NCI-H2171 treated with DMSO at 0.1 percent for 48 hours (cell line): ENCODE measurements at places on chromosomes 5 and 9.

DNA sequence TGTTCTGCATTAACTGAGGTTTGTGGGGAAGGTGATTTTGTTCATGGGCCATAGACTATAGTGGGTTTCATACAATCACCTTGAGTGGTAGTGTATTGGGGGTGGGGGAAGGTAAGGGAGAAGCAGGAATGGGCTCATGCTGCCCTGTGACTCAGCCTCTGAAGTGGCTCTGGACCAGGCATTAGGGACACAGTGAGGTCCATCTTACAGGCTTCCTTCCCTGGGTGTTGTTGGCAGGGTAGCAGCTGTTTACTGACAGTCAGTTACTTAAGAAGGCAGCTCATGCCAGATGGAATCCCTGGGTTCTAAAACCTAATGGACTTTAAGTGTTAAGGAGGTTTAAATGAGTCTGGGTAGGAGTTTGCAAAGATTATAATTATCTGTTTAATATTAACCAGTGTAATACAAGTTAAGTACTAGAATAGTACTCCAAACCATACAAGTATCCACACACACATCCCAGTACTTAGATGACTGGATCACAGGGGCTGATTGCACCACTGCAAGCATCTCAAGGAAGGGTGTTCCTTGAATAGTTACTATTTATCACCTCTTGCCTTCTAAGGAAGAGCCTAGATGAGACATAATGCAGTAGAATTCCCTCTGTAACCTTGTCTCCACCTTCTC lies 59.3 kb downstream of the CAST start:
- peak; percentile 13 for DNase-seq

DNA sequence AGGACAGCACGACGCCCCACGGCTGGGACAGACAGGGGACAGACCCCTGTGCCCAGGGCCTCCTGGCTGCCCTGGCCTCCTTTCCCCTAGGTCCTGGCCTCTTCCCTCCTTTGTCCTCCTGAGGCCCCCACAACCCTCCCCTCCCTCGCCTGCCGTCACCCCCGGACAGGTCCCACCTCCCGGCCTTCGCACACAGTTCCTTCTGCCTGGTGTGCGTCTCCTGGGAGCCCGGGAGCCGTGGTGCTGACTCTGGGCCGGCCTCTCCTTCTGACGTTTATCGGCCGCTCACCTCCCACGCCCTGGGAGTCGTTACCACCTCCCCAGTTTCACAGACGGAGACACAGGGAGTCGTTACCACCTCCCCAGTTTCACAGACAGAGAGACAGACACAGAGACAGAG lies 25.1 kb upstream of the NOTCH1 start:
- DNase-seq: no peak

DNA sequence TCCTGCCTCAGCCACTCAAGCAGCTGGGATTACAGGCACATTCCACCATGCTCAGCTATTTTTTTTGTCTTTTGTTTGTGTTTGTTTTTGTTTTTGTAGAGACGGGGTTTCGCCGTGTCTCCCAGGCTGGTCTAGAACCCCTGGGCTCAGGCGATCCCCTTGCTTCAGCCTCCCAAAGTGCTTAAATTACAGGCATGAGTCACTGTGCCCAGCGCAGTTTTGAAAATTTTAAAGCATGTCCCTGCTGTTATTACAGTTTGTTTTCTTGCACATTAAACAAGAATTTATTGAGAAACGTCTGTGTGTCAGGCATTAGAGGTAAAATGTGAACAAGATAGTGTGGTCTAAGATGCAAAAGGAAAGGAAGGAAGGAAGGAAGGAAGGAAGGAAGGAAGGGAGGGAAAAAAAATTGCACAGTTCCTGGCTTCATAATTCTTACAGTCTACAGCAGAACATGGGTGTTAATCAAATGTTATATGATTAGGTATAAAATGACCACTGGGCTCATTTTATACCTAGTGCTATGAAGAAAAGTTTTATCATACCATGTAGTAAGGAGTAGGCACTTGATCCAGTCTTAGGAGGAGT lies 205.4 kb downstream of the SNX18 start:
- no peak for DNase-seq

DNA sequence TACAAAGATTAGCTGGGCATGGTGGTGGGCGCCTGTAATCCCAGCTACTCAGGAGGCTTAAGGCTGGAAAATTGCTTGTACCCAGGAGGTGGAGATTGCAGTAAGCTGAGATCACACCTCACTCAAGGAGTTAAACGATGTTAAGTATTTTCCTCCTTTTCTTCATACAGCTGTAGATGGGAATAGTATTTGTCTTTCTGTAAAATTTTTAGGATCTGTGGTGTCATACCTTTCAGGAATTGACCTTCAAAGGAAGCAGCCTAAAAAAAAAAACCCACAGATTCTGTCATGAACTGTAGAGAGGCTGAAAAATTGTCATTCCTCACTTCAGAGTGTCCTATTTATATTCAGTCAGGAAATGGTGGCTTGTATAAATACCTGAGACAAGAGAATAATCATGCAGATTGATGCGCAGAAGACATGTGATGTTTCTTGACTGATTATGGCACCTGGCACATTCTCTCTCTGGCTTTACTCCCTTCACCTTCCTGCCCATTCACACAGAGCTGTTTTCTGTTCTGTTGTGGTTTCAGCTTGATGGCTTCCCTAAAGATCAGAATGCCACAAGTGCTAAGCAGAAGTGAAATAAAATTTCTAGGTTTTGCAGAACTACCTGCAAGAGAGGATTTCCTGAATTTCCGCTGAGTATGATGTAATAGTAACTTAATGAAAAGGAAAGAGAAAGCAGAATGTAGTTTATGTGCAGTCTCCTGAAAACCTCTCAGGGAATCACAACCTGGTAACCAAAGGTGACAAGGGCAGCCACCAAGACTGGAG lies 3.8 kb downstream of the IFNA1 start:
- no peak for DNase-seq

DNA sequence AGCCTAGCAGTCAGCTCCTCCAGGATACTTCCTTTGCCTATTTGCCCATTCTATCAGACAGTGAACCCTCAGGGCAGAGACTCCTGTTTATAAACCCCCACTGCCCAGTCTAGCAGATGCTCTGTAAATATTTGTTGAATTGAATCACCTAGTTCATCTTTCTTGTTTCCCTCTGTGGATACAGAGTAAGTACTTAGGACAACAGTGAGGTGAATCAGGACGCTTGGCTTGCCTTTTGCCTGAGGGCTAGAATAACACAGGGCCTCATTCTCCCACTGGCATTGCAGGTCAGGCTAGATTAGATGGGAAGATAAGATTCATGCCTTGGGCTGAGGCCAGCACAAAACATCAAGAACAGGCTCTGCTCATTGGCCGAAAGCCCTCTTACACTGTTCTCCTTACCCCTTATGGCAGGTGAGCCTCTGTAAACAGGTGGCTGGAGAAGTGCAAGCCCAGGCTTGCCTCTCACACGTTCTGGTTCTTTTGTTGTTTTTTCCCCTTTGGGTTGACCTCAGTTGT lies 22.2 kb downstream of the TNFSF8 start:
- DNase-seq: peak; percentile 92

- DNase-seq: no peak
Observed at GRCh38 chr9:78566521-78566920, 269.6 kb downstream of the PSAT1 start.

DNA sequence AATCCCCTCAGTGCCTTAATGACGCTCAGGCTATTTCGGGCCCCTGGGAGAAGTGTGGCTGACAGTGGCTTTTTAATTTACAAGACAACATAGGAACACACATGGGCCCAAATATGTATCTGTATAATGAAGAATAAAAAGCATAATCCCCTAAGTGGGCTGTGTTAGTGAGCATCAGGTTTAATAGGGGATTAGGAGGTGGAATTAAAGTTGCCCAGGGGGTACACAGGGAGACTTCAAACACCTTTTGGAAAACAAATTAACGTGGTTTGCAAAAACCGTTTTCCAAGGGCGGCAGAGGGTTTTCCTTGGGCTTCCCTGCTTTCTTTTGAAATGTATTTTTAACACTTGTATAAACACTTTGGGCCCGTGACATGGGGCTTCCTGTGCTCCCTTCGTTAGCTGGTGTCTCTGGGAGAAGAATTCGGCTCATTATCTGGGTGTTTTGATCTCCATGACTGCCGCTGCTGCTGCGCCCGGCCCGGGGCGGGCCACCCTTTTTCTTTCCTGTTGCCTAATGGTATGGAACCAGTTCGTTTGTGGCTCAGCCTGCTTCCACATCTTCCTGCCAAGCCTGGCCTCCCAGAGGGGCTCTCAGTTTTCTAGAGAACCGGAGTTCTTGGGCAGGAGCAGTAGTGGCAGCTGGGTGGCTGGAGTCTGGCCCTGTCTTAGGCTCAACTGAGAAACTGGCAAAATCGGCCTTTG lies 173.0 kb downstream of the MACROH2A1 start:
- DNase-seq: no peak

- no peak for DNase-seq
Observed at GRCh38 chr5:1099926-1100663, 11.8 kb downstream of the SLC12A7 start.

DNA sequence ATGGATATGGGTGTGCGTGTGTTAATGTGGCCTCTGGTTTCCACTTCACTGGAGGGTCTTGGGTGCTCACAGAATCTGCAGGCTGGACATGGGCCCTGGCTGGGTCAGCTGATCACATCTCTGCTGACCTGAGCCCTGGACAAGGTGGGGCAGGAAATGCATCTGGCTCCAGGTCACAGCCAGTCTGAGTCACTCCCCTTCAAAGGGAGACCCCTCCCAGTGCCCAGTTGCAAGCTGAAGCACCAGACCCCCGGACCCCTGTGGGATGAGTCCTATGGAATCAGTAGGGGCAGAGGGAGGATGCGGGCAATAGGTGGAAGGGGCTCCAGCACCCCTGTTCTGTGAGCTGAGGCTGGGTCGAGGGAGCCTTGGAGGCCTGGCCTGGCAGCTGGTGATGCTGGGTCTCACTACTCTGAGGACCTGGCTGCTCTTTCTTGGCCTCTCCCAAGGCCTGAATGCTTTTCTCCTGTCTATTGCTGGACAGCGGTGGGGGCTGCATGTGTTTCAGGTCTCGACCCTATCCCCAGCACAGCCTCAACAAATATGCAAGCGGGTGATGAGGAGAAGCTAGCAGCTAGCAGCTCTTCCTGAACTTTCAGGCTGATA lies 54.5 kb downstream of the PHF2 start:
- no peak for DNase-seq

- no peak for DNase-seq
Observed at GRCh38 chr5:96837303-96837702, 29.6 kb upstream of the ERAP1 start.

- DNase-seq: no peak
Observed at GRCh38 chr5:89769975-89770374, 639.6 kb downstream of the CETN3 start.

DNA sequence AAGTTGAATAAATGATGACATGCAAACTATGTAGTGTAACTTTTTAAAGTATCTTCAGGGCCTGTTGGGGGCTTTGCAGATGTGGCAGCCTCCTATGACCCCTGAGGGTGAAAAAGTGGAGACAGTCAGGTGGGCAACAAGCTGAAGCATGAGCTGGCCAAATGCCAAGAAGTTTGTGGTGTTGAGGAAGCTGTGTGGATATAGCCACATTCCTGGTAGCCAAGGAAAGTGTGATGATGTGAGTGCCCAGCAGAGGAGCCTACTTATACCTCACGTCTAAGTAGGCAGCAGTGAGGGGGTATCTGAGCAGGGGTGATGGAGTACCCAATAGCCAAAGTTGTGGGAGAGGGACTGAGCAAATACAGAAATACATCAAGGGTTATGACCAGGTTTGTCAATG lies 621.2 kb upstream of the CDH6 start:
- DNase-seq: no peak

- no peak for DNase-seq
Observed at GRCh38 chr9:127585161-127585819, 26.8 kb upstream of the STXBP1 start.

GRCh38 chr5:42689391-42689790 lies 67.2 kb upstream of the CCDC152 start:
- DNase-seq: no peak

DNA sequence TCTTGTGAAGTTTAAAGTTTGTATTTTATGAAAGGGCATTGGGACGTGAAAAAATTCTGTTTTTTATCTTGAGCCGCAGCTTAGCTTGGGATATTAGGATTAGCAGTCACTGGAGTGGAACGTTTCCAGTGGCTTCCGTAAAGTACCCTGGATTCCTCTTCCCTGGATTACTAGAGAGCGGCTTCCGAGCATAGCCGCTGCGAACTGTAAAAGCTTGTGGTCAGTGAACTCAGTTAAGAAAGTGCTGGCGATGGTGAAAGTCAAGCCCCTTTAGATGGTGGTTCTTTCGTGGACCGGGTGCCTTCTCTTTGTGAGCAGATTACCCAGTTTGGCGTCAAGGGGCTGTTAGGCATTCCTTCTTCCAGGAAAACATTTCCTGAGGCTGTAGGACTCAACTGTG lies 168.1 kb downstream of the KDM4C start:
- DNase-seq: no peak

DNA sequence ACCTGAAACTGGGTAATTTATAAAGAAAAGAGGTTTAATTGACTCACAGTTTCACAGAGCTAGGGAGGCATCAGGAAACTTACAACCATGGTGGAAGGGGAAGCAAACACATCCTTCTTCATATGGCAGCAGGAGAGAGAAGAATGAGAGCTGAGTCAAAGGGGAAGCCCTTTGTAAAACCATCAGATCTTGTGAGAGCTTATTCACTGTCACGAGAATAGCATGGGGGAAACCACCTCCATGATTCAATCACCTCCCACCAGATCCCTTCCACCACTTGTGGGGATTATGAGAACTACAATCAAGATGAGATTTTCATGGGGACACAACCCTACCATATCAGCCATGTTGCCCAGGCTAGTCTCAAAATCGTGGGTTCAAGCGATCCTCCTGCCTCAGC lies 143.4 kb downstream of the FGF18 start:
- no peak for DNase-seq

DNA sequence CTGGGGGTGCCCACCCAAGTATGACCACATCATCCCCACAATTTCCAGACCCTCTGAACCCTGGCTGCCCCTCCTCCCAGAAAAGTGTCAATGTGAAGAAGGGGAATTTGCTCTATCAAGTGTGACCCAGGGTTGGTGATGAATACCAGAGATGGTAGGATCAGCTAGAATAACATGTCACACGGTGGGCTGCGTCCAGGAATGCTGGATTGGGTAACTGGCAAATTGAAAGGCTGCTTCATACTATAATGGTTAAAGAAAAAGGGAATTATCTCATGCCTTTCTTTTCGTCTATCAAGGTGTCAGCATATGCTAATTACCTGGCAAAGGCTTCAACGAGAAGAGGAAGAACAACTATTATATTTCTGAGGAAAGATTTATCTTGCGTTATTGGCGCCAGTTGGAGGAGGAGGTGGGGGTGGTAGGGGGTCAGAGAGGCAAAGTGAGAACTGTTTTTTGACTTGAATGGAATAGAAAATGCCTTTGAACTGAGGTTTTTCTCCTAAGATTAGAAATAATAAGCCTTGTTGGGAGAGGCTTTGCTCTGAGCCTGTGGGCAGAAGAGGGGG lies 27.8 kb upstream of the ARAP3 start:
- no peak for DNase-seq

GRCh38 chr9:9557804-9558334 lies 1054.9 kb downstream of the PTPRD start:
- no peak for DNase-seq

GRCh38 chr5:123157791-123158581 lies 68.9 kb downstream of the PRDM6 start:
- DNase-seq: no peak

DNA sequence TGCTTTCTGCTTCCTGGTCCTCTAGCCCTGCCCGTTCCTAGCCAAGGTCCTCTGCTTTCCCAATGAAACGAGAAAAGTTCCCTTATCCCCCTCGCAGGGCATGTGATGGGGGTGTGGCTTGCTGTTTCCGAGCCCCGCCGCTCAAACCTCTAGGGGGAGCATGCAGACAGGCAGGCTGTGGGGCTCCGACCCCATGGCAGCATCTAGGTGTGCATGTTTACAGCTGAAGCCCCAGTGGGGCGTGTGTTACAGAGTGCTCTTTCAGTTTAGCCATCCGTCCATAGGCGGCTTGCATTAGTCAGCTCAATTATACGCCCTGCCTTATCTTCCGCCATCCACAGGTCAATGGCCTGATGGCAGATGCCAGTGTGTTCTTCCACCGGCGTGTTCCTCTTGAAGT lies 48.3 kb upstream of the SPATA31E1 start:
- no peak for DNase-seq
